ENCODE measurements at places on chromosomes 4 and X.

DNA sequence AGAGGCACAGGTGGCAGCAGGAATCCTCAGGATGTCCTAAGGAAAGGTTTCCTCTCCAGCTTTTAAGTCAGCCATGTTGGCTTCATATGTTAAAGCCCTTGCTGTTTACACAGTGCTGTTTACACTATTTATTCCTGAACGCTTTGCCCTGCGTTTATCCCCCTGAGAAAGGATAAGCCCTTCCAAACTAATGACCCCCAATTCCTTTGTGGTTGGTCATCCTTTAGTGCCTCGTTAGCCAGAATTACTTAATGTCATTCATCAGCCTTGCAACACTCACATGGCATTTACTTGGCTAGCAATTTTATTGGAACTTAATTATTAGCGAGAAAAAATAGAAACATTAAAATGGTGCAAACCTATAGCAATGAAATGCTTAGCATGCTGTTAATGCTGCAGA is 23.8 kb downstream of the VCX2 start:
- DNase-seq: no peak

GRCh38 chrX:39170464-39170863 is 369.2 kb downstream of the MID1IP1 start:
- DNase-seq: no peak

DNA sequence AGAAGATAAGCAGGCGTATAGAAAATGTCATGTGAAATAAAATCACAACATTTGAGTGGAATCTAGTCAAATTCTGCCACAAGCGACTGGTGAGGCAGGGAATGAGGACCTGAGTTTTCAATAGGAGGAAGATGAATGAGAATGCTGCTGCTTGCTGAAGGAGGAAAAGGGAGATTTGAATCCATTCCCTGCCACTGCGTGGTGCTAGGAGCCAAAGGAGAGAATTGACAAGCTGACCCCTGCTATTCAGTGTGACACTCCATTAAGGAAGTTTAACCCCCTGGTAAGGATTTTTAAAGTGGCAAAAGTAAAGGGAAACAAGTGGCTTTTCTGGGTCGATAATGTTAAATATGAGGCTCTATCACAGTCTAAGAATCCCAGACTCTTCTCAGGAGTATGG is 314.0 kb downstream of the NAF1 start:
- DNase-seq: no peak

- no peak for DNase-seq
Measured at GRCh38 chr4:167034983-167035382, 199.3 kb downstream of the SPOCK3 start.

GRCh38 chr4:152668338-152668964 is 11.3 kb downstream of the TMEM154 start:
- DNase-seq: no peak

DNA sequence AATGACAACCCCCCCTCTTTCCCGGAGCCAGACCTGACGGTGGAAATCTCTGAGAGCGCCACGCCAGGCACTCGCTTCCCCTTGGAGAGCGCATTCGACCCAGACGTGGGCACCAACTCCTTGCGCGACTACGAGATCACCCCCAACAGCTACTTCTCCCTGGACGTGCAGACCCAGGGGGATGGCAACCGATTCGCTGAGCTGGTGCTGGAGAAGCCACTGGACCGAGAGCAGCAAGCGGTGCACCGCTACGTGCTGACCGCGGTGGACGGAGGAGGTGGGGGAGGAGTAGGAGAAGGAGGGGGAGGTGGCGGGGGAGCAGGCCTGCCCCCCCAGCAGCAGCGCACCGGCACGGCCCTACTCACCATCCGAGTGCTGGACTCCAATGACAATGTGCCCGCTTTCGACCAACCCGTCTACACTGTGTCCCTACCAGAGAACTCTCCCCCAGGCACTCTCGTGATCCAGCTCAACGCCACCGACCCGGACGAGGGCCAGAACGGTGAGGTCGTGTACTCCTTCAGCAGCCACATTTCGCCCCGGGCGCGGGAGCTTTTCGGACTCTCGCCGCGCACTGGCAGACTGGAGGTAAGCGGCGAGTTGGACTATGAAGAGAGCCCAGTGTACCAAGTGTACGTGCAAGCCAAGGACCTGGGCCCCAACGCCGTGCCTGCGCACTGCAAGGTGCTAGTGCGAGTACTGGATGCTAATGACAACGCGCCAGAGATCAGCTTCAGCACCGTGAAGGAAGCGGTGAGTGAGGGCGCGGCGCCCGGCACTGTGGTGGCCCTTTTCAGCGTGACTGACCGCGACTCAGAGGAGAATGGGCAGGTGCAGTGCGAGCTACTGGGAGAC is 1.6 kb downstream of the PCDH10 start:
- no peak for DNase-seq

GRCh38 chrX:135890087-135890585 is 3.1 kb downstream of the CT45A10 start:
- DNase-seq: no peak

GRCh38 chr4:73099143-73099542 is 29.6 kb upstream of the COX18 start:
- no peak for DNase-seq
